ENCODE measurements at places on chromosomes 4 and X.

- DNase-seq, result peak; percentile 14
These were observed 325.5 kb downstream of the PCDH18 start for GRCh38 chr4:137206781-137207180.

DNA sequence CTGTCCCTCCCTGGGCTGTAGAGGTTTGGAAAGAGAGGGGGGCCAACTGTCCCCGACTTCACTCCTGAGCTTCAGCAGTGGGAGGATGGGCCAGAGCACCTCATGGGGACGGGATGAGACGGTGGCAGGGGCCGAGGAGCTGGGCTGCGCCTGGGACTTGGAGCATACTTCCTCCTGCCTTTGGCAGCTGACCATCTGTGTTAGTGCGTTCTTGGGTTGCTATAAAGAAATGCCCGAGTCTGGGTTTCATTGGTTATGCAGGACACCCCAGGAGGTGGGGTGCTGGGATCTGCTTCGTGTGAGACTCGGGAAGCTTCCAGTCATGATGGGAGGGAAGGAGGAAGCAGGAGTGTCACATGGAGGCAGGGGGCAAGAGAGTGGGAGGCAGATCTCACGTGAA lies 7.4 kb downstream of the PSAPL1 start:
- DNase-seq, result no peak

- no peak for DNase-seq
These were observed 342.5 kb upstream of the MAGEB2 start for GRCh38 chrX:29872831-29873230.

GRCh38 chr4:106809076-106809475 lies 227.0 kb downstream of the DKK2 start:
- DNase-seq, result no peak

DNA sequence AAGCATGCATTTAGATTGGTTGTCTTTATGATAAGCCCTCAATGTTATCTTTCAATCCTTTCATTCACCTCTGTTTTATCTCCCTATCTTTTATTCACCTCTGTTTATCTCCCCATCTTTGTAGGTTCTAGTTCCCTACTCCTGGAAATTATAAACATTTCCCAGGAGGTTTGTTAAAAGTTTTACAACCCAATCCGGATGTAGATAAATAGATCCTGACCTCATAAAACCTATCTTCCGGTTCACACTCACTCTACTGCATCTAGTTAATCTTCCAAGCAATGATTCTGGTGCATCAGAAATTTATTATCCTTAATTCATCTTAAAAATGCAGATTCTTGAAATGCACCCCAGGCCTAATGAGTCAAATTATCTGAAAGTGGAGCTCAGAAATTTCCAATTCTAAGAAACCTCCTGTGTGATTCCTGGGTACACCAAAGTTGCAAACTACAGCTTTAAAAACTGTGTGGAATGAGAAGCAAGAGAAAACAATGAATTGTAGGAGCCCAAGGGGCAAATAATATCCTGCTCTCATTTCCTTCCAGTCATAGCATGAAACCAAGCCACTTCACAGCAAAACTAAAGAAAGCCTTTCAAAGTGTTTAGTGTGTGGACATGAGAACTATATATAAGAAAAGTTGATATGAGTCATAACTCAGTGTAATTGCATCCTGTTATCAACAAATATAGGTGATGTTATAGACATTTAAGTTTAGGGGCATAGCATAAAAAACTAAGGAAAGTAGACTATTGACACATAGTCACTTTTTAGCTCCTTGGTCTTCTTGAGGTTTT lies 51.1 kb upstream of the UGT8 start:
- DNase-seq, result no peak

- no peak for DNase-seq
These were observed 18.5 kb upstream of the AP1AR start for GRCh38 chr4:112213091-112213490.

GRCh38 chrX:106932492-106932923 lies 12.3 kb downstream of the CLDN2 start:
- DNase-seq, result no peak

DNA sequence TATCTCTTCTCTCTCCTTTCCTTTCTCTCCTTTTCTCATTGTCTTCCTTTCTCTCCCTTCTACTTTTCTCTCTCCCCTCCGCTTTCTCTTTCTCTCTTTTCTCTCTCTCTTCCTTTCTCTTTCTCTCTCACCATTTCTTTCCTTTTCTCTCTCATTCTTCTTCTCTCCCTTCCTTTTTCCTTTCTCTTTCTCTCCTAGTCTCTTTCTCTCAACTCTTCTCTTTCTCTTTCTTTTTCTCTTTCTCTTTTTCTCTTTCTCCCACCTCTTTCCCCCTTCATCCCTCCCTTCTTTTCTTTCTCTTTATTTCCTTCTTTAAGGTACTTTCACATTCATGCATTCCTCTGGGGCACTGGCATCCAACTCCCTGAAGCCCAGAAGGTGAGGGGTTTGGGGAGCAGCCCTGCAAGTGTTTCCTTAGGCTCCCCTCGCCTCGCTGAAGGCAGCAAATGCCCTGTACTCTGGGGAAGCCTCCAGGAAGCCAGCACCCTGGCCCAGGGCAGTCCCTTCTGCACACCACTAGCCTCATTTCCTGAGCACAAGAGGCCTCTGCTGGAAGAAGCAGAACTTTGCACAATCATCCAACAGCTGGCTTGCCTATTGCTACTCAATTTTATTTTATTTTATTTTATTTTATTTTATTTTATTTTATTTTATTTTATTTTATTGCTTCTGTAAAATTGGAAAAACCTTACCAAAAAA lies 124.2 kb downstream of the NFKB1 start:
- no peak for DNase-seq

GRCh38 chr4:58767598-58767997 lies 1657.4 kb upstream of the IGFBP7 start:
- no peak for DNase-seq

GRCh38 chr4:167842487-167842886 lies 249.8 kb upstream of the ANXA10 start:
- no peak for DNase-seq

GRCh38 chr4:80101792-80102116 lies 28.7 kb upstream of the ANTXR2 start:
- no peak for DNase-seq

GRCh38 chr4:112942997-112943396 lies 106.5 kb upstream of the ANK2 start:
- no peak for DNase-seq

- no peak for DNase-seq
These were observed 19.5 kb downstream of the RELL1 start for GRCh38 chr4:37666625-37667071.

GRCh38 chr4:38868059-38868960 lies 704 bp downstream of the FAM114A1 start:
- no peak for DNase-seq

GRCh38 chr4:97003715-97004114 lies 1139.6 kb downstream of the STPG2 start:
- DNase-seq, result no peak

GRCh38 chr4:158182736-158183135 lies 9.9 kb upstream of the GASK1B start:
- peak; percentile 22 for DNase-seq

GRCh38 chr4:26455571-26455970 lies 34.7 kb downstream of the CCKAR start:
- no peak for DNase-seq

DNA sequence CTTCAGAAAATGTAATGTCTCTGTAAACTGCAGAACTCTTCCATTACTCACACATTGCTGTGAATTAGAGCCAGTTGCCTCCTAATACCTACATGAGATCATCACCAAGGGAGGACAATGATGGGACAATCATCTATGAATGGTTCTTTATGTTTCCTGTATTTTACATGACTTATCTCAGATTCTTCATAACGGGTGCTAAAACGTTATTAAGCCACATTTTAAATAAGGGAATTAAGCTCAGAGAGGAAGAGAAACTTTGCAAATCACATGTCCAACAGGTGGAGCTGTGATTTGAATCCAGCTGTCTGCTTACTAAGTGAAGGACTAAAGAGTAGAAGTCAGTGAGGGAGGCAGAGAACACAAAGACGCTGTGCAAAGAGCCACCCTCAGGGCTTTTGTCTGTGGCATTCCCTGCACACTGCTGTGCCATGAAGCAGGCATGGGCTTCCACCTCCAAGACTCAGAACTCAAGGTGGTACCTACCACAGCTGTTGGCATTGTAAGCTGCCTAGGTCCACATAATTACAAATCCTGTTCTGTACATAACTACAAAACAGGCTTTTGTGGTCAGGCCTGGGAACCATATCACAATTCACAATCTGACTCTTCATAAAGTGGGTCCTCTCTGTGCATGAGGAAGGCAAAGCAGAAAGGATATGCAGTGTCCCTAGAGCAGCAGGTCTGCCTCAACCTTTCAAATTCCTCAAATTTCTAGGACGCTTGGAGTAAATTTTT lies 12.8 kb downstream of the TBC1D9 start:
- no peak for DNase-seq

DNA sequence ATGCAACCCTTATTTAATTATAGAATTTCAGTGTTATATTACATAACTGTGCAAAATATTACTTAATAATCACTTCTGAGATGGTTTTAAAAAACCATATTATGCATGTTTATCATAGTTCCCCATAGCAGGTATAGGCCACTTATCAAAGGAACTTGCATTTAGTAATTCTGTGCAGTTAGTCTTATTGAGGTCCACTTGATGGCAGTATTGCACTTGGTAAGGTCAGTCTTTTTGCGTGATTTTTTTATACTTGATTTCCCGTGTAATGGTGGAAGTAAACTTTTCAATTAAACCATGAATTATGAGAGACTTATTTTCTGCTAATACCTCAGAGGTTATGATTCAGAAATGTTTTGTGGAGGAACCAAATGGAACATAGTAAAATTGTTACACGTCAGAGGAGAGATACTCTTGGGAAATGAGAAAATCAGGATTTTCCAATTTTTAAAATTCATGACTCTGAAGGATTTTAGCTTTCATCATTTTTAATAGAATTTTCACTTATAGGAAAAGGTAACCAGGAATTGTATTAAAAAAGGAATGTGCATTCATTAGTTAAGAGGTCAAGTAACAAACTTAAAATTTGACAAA lies 230.0 kb downstream of the CCSER1 start:
- DNase-seq, result peak; percentile 34

DNA sequence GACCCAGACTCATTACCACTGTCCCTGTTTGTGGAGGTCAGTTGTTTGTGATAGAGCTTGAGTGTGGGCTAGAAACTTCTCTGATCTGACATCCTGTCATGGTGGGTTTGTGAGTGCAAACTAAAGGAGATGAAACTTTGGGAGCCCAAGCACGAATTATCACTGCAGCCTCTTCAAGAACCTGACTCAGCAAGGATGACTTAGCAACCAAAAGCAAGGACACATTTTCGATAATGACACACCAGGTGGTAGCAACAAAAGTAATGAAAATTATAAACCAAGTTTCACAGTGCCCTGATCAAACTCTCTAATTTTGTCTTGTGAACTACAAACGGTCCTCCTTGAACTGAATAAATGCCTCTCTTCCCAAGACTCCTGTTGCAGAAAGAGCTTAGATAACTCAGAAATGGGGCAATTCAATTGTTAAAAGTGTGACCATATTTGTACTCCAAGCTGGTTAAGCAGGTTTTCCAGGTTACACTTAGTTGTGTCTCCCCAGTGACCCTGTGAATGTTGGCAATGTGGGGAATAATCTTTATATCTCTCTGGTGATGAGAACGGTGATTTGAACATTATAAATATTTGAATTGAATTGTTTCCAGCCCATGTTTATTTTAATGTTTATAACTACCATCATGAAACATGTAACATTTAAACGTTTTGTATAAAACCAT lies 52.6 kb upstream of the ATP8A1 start:
- DNase-seq, result no peak

- DNase-seq, result no peak
These were observed 130.7 kb upstream of the GUCY1A1 start for GRCh38 chr4:155535802-155536454.

GRCh38 chr4:119189638-119190037 lies 22.9 kb upstream of the USP53 start:
- DNase-seq, result no peak

- peak; percentile 86 for DNase-seq
These were observed 617.4 kb downstream of the CENPC start for GRCh38 chr4:66927937-66928336.

DNA sequence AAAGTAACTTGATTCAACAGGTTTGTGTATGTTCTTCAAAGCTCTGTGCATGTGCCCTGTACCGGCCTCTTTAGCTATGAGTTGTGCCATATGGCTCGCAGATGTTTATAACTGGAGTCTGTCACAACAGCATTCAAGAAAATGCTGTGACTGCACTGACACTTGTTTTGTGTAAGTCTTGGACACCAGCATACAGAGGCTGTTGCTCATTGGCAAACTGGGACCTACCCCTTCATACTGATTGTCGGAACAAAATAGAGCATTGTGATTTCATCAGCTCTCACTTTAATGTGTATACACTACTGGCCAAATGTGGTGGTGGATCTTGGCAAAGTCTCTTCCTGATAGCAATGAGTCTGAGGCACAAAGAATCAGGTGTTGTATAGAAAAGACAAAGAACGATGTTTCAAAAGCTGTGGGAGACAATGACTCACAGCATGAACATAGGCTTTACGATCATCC lies 133.9 kb downstream of the EGF start:
- no peak for DNase-seq

GRCh38 chrX:53356186-53356585 lies 66.3 kb downstream of the SMC1A start:
- DNase-seq, result no peak

- no peak for DNase-seq
These were observed 216.8 kb upstream of the PSAPL1 start for GRCh38 chr4:7651461-7651921.

DNA sequence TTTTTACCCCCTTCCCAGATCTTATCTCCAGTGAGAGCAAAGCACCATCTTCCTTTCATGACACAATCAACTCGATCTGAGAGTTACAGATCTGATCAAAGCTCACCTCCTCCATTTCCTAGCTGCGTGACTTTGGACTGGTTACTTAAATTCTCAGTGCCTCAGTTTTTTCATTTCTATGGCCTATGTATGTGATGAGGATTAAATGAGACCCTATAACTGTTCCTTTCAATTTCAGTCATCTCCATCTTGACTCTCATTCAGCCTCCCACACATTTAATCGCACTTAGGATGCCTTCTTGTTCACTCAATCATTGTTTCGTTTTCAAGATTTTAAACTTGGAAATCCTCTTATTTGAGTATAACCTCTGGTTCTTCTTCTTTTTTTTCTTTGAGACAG lies 20.1 kb upstream of the CXCR3 start:
- no peak for DNase-seq

- no peak for DNase-seq
These were observed 148.0 kb downstream of the COL25A1 start for GRCh38 chr4:109154424-109154823.

- no peak for DNase-seq
These were observed 129.8 kb downstream of the GUCY2F start for GRCh38 chrX:109352066-109352588.

Measured in NCI-H1694 (cell line).